ENCODE measurements at places on chromosomes 16 and 17.
A peak's percentile ranks its signal among the peaks of the same experiment; 100 is the strongest.

DNA sequence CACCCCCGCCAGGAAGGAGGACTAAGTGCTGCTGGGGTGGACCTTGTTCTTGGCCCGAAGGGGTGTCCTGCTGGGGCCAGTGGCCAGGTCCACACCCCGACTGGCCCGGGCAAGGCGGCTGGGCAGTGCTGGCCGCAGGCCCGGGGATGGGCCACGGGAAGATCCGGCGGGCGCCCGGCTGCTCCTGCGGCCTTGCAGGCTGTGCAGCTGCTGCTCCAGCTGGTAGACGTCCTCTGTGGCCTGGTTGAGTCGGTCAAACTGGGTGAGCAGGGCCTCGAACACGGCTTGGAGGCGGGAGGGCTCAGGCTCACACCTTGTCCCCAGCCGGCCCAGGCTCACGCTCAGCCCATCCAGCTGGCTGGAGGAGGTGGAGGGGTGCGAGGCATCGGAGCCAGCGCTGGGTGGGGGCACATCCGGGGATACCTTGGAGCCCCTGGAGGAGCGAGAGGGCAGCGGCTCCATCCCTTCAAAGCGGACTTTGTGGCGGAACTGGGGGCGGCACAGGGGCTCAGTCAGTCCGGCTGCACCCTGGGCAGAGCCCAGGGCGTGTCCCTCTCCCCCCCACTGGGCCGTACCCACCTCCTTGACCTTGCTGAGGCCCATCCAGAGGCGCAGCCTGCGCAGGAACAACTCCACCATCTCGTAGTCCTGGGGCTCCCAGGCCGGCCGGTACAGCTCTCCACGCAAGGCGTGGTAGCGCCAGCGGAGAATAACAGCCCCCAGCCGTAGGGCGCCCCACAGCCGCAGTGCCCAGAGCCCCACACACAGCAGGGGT, 42.1 kb downstream of the TSC2 start:
- DNase-seq: no peak

- no peak for DNase-seq
These were observed 32.9 kb downstream of the DYNLRB2 start for GRCh38 chr16:80573700-80574120.

DNA sequence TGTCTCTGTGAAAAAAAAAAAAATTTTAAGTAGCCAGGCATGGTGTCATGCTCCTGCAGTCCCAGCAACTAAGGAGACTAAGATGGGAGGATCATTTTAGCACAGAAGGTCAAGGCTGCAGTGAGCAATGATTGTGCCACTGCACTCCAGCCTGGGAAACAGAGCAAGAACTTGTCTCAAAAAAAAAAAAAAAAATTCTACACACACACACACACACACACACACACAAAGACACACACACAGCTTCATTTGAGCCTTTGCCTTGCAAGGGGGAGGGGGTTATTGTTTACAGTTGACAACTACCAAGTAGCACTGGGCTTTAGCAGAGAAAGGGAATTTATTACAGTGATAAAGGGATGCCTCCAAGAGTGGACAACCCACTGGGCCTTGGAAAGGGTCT, 4.9 kb upstream of the POLR3E start:
- DNase-seq: no peak

DNA sequence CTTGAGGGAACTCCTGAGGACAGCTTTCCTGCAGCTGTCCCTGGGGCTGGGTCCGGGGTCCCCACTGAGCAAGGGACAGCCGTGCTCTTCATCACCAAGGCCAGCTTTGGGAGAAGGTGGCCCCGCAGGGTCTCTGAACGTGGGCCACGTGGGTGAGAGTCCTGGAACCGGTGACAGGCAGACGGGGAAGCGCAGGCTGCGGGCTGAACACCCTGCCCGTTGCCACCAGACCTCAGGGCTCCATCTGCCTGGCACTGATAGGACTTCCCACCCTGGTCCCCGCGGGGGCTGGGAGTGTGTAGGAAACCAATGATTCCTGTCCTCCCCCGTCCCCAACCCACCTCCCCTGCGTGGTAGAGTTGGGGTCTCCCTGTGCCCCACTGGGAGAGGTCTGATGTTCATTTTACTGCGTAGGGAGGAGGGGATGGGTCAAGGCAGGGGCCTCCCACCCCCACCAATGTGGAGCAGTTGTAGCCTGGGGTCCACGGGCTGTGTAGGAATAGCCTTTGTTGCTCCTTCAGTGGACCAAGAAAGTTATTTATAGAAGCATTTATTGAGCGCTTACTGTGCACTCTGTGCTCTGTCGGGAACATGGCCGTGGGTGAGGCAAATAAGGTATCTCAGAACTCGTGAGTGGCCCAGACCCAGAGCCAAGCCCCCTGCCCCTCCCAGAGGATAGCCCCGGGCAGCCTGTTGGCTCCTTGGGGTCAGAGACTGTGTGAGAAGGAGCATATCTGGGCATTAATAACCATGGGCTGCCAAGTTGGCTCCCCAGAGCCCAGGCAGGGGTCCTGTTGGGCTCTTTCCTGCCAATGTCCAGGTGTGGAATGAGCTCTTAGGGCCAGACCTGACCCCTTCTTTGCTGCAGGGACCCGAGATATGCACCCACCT, 1.3 kb downstream of the ADGRG1 start:
- no peak for DNase-seq

- no peak for DNase-seq
These were observed 161.8 kb downstream of the RPTOR start for GRCh38 chr17:80706463-80706867.

- DNase-seq: no peak
These were observed 1.9 kb downstream of the GLIS2 start for GRCh38 chr16:4317532-4318450.

DNA sequence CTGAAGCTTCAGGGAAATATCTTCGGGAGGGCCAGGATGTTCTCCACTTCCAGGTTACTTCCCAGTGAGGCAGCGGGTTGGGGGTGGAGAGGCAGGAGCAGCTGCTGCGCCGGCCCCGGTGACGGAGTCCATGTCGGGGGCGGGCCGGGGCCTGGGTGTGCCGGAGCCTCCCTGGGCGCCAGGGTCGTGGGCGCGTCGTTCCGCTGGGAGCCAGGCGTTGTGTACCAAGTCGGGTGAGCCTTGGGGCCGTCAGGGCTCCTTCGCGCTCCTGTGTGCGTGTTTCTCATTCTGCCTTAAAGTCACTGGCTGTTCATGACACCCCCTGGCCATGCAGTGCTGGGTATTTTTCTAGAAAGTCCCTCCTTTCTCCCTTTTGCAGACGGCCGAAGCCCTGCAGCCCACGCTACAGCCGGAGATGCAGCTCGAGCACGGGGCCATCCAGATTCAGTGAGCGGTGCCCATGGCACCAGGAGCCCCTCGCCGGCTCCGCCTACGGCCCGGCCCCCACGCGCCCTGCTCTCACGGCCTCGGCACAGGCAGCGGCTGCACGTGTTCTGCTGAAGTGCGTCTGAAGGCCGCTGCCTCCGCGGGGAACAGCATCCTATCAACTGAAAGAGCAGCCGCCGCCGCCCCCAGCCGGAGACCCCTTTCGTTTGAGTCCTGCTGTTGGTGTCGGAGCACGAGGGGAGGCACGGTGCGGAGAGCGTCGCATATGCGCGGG, 125.1 kb downstream of the BANP start:
- DNase-seq: no peak

- peak; percentile 77 for DNase-seq
These were observed 1.0 kb upstream of the ATP2A3 start for GRCh38 chr17:3965118-3965800.

GRCh38 chr17:41518789-41519449, at the start of gene KRT15:
Gene KRT15 (minus strand): TSS chr17:41518890. CDS start chr17:41518827, 63 bp downstream.
- DNase-seq: no peak

DNA sequence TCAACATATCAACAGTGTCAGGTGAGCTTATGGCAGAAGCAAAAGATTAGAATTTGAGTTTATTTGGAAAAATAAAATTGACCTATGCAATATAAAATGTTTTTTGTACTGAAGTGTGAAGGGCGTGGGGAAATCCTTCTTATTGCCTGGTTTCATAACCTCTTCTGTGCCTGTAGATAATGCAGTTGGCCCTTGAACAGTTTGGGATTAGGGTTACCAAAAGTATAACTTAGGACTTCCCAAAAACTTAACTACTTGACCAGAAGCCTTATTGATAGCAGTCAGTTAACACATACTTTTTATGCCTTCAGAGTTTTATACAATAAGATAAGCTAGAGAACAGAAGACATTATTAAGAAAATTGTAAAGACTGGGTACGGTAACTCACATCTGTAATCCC, 66.0 kb downstream of the TMC6 start:
- no peak for DNase-seq

- no peak for DNase-seq
These were observed 1.3 kb downstream of the HNF1B start for GRCh38 chr17:37743612-37743874.

GRCh38 chr17:42068979-42069378, 18.6 kb upstream of the C17orf113 start:
- no peak for DNase-seq

- no peak for DNase-seq
These were observed 129.0 kb downstream of the CCDC144A start for GRCh38 chr17:16818821-16819683.

GRCh38 chr17:75191584-75191983, 8.8 kb upstream of the SUMO2 start:
- no peak for DNase-seq

GRCh38 chr16:23893986-23894385, 58.2 kb downstream of the PRKCB start:
- DNase-seq: no peak

- no peak for DNase-seq
These were observed 34.9 kb upstream of the TANC2 start for GRCh38 chr17:62931101-62931500.

DNA sequence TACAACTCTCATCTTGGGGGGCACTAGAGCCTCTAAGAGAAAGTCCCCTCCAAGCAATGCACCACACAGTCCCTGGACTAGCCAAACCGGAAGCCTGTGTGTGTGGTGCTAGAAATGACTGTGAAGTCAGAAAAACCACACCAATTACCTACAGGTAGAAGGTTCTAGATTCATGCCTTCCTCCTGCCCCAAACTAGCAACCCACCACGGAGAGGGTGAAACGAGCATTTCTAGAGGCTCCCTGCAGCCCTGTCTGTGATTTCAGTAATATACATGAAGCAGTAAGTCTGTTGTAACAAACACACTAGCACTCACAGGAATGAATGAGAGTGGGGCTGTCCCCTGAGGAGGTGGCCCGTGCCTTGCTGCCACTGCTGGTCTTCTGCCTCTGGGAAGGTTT, 13.6 kb downstream of the ZFHX3 start:
- DNase-seq: no peak

DNA sequence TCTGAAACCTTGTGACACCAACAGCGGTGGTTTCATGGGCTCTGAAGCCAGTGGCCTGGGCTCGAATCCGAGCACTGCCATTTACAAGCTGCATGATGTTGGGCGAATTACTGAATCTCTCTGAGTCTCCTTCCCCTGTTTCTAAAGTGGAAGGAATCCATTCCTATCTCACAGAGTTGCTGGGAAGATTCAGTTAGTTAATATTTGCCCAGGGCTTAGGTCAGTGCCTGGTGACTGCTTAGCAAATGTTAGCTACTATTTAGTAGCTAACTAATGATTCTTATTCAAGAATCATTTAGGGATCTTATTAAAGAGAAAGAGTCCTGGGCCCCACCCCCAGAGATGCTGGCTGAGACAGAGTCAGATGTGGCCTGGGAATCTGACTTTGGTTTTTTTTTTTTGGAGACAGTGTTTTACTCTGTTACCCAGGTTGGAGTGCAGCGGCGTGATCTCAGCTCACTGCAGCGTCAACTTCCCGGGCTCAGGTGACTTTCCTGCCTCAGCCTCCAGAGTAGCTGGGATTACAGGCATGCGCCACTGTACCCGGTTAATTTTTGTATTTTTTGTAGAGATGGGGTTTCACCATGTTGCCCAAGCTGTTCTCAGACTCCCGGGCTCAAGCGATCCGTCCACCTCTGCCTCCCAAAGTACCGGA, 33.6 kb upstream of the RAI1 start:
- DNase-seq: no peak

- DNase-seq: no peak
These were observed 136.7 kb downstream of the SNX11 start for GRCh38 chr17:48244121-48244711.

DNA sequence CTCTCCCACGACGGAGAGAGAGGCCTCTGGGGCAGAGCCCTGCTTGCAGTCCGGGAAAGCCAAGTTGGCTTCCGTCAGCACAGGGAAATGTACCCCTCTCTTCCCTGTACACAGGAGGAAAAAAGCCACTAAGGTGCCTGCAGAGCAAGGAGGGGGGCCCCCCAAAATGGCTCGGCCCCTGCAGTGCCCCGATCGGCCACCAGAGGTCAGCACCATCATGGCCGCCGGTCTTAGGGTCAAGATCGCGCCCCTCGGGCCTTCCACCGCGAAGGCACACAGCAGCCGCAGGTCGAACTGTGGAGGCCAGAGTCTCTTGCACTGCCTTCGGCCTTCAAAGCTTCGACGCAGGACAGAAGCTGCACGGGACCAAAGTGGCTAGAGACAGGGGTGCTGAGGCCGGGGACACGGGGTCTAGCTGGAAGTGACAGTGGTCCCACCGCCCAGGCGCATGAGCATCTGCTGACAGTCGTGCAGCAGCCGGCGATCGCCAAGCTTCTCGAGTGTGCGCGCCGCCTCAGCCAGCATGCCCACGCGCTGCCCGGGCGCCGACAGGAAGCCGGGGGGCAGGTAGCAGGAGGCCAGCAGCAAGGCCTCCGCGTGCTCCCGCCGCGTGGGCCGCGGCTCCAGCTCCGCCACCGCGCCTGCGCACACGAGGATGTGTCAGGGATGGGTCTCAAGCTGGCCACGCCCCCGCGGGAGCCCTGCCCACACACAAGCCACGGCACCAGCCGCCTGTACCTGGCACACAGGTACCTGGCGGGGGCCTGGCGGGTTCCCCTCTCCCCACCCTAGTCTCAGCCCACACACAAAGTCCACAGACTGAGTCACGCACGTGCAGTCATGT, 24.4 kb downstream of the SREBF1 start:
- DNase-seq: peak; percentile 73

DNA sequence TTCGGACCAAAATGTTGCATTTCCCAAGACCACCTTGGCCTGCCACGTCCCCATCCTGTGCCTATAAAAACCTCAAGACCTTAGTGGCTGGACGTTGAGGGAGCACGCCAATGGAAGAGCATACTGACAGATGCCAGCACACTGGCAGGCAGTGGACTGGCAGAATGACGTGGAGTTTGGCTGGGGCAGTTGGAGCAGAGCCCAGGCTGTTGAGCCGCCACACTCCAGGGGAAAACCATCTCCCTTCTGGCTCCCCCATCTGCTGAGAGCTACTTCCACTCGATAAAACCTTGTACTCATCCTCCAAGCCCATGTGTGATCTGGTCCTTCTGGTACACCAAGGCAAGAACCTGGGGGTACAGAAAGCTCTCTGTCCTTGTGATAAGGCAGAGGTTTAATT, 494.1 kb downstream of the CDH11 start:
- DNase-seq: no peak

GRCh38 chr16:27841911-27842310, 221.6 kb downstream of the GSG1L start:
- no peak for DNase-seq

DNA sequence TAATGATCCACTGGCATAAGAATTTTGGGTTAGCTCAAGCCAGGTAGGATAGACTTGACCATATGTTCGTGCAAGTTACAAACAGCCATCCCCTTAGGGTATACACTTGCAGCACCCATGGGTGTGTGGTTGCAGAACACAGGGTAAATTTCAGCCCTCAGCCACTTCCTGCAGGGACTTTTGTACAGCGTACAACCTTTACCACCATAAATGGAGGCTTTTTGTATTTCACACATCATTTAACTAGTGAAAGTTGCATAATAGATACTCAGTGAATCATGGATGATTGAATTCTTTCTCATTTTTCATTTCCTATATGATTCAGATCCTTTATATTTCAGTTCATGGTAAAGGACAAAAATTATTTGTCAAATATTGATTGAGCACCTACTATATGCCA, 473.9 kb downstream of the CDH13 start:
- DNase-seq: no peak

GRCh38 chr16:85306071-85306792, 194.0 kb upstream of the CIBAR2 start:
- peak; percentile 78 for DNase-seq
